Mucosa of gallbladder (tissue), 1 donor: ENCODE measurements at places on chromosomes 2 and 18. TPM values are rescaled to one million over a fixed set of nuclear protein-coding genes. Genes with fewer than 3 reads are reported as not detected.

CNTNAP5 gene
- total RNA-seq, result 31.7 TPM

GRCh38 chr18:24754583-24755253, 294.3 kb downstream of the HRH4 start:
- no peak for DNase-seq

DNA sequence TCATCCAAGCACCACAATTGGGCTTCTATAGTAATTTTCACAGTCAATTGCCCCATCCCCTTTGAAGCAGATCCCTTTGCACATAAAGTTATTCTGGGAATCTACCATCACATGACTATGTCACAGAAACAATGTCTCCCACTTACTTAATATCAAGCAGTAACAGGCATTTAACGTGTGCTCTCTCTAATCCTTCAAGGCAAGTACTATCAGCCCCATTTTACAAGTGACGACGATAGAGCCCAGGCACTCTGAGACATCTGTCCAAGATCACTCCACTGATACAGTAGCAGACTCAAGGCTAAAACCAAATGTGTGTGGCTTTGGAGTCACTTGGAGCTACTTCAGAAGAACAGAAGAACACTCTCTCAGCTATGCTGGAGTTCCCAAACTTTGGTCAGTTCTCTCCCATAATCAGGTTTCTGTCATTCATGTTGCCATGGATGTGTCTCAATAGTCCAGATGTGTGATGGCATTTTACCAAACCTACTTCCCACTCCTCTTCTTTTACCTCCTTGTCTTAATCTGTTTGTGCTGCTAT, 39.7 kb downstream of the PID1 start:
- DNase-seq, result no peak

- DNase-seq, result no peak
Measured at GRCh38 chr2:156601855-156602551, 165.8 kb downstream of the GPD2 start.

- DNase-seq, result peak; percentile 70
Measured at GRCh38 chr2:157261199-157261782, 3.8 kb downstream of the GALNT5 start.

DNA sequence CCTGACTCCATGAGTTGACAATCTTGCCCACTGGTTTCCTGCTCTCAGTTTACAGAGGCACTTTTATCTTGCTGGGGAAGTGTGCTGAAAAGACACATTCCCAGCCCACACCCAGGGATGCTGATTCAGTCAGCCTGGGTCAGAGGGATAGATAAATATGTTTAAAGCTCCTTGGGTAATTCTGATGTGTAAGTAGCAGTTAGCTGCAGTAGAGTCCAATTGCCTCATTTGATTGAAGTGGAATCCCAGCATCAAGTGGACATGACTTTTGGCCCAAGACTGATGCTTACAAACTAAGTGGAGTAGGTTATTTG, 29.4 kb downstream of the PSD4 start:
- no peak for DNase-seq

DNA sequence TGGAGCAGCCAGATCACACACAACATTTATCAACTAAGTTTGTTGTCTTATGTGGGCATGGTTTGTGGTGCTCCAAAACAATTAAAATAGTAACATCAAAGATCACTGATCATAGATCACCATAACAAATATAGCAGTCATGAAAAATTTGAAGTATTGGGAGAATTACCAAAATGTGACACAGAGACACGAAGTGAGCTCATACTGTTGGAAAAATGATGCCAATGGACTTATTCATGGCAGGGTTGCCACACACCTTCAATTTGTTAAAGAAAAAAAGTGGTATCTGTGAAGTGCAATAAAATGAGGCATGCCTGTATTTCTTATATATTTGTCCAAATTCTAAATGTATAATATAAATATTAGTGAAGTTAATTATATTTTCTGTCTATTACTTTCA, 42.9 kb upstream of the CABYR start:
- no peak for DNase-seq

DNA sequence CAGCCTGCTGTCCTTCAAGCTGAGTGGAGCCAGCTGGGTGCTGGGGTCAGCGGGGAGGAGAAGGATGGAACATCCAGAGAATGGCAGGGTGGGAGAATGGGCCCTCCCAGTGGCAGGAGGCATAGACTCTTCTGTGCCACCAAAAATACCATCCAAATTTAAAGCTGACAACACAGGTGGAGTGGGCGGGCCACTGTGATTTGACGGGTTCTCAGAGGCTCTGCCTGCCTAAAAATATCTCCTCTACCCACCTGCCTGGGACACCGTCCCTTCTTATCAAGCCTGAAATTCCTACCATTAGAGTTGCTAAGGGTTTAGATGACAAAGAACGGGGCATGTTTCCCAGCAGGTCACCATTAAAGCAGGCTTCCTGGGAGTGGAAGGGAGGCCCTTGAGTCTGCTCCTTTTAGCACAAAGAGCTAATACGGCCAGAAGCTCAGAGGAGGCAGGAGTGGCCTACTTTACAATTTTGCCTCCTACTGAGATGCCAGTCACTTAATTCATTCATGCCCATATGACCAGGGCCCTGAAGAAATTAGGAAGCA, 19.8 kb upstream of the MARCHF4 start:
- no peak for DNase-seq

GRCh38 chr18:27206411-27206810, 21.3 kb upstream of the CHST9 start:
- DNase-seq, result no peak

DNA sequence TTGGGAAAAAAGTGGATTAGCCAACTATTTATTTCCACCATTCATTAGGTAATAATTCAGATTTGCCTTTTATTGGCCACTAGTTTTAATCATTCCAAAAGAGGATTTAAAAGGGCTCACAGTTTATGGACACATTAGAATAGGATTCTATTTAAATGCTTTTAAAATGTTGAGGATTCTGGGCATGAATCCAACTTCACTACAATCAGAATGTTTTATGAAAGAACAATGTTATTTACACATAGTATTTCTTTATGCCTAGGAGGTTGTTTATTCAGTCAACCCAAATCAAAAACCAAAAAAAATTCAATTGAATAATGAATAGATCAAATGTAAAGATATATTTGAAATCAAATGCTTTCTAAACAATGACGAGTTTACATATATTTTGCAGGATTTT, 232.2 kb downstream of the GULP1 start:
- DNase-seq, result no peak

- DNase-seq, result no peak
Measured at GRCh38 chr2:163187995-163188655, 349.6 kb upstream of the KCNH7 start.

DNA sequence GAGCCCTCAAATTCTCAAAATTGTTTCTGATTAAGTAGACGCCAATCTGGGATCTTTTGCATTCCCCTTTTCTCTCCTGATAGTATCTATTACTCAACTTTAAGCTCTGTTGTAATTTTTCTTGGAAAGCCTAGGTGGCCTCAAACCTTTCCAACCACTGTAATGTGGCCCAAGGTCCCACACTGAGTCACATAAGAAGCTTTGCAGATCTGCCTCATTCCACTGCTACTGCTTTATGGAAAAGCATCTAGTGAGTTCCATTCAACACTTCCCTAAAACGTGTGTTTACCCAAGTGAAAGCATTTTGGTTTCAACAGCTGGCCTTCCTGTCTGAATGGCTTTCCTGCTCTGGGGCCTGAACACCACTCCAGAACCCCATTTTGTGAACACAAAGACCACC, 493.6 kb upstream of the SPHKAP start:
- DNase-seq, result no peak
